Umbilical cord (tissue), 2 donors: ENCODE measurements at places on chromosomes 1 and 21.

GRCh38 chr1:202656951-202657646 lies 53.2 kb downstream of the SYT2 start:
- peak; percentile 24 for DNase-seq

DNA sequence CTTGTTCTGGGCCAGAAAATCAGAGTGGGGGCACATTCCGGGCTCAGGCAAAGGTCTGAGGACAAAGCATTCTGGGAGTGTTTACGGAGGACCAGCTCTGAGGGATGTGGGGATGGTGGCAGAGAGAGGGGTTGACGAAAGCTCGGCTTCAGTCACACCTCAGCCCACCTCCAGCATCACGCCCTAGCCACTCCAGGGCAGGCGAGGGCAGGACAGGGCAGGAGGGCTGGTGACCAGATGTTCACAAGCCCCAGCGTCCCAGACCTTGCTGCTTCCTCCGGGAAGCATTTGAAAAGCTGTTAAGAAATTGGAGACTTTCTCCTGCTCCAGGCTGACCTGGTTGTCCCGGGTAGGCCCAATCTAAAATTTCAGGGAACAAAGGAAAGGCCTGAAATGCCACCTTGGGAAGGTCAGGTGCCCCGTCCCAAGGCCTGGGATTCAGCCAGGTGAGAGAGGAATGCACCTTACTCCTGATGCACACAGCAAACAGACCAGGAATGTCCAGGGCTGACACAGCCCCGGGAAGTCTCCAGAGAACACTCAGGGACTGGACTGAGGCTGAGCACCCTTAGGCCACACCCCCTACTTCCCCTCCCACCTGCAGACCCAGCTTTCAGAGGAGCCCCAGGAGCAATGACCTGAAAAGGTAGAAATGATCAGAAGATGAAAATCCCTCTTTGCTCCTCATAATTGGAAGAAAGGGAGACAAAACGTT lies 71.9 kb upstream of the KLHDC7A start:
- no peak for DNase-seq

DNA sequence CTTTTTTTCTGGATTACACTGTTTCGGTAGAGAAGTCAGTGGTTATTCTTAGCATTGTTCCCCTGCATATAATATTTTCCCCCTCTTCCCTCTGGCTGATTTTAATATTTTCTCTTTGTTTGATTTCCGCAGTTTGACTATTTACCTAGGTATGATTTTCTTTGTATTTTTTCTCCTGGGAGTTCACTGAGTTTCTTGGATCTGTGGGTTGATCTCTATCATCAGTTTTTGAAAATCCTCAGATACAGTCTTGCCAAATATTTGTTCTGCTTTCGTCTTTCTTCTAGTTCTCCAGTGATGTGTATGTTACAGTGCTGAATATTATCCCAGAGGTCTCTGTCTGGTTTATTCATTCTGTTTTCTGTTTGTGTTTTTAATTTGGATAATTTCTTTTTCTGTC lies 136.4 kb downstream of the DYRK1A start:
- DNase-seq: no peak

DNA sequence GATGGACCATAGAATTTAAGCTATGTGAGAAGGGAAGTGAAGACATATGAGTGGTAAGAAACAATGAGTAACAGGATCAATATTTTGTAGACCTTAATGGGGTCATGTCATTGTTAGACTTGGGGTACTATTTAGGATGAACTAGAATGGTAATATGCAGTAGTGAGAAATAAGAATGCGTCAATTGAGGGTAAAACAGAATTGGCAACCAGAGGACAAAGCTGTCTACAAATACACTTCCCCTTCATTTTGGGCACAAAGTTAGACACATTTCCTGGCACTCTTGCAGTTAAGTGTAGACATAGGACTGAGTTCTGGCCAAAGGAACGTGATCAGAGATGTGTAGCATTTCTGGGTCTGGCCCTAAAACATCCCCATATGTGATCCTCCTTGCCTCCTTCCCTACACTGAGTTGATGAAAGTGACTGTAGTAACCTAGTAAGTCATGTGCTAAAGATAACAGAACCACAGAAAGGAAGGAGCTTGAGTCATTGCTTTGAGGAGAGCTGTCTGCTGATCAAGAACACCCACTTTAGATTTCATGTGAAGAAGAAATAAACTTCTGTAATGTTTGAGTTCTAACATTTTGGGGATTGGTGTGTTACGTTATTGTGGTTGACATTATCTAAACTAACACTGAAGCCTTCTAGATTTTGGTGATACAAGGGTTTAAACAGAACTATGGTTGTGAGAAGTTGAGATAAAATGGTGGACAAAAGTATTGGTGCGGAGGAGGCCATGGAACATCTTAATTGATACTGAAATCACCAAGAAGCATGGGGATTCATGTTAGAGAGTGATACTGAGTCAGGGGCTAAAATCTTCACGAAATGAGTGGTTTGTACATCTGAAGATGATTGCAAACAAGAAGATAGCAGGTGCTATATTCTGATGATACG lies 41.7 kb downstream of the CD55 start:
- DNase-seq: no peak

- DNase-seq: no peak
Observed at GRCh38 chr1:182237329-182237728, 154.3 kb downstream of the GLUL start.
